ENCODE measurements at places on chromosomes 11 and 22.

DNA sequence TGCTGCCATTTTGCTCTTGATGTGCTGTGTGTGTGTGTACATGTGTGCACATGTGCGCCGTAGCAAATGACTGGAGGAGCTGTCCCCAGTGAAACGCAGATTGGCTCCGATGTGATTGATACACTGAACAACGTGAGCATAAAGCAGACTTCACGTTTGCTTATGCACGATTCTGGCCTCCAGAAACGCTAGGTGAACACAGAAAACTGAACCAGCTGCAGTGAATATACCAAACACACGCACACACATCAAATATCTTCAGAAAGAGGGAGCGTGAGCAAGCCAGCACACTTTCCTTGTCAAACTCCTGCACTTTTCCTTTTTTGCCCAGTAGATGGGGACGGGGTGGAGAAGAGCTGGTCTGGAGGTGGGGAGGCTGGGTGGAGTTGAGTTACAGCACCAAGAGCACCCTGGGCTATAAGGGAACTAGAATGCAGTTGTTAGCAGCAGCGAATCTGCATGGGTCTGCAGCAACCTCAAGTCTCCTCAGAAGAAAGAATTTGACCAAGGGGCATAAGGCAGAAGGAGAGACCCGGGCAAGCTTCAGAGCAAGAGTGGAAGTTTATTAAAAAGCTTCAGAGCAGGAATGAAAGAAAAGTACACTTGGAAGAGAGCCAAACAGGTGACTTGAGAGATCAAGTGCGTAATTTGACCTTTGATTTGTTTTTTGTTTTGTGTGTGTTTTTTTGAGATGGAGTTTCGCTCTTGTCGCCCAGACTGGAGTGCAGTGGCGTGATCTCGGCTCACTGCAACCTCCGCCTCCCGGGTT is 77.8 kb upstream of the CADM1 start:
- no peak for DNase-seq

- DNase-seq = no peak
Measured at GRCh38 chr11:45993531-45994001, 71.1 kb downstream of the LARGE2 start.

DNA sequence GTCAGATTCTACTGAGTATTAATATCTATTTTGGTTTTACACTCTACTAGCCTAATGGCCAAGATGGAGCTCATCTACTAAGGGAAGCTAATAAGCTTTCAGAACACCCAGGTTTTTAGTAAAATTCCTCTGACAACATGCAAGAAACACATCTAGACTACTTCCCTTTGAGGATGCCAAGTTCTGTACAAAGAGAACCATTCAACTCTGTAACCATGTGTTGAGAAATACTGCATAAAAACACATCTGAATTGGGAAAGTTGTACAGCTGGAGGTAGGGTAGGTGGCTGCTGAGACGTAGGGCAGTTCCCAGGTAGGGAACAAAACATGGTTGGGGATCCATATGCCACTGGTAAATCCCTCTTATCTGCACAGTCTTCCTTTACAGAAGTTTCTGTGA is 66.2 kb downstream of the SC5D start:
- DNase-seq = no peak

- DNase-seq = no peak
Measured at GRCh38 chr11:62450543-62451240, 31.9 kb downstream of the SCGB1A1 start.

GRCh38 chr11:7501894-7502293 is 11.9 kb upstream of the PPFIBP2 start:
- no peak for DNase-seq

- DNase-seq = no peak
Measured at GRCh38 chr11:85826116-85826855, 15.3 kb upstream of the SYTL2 start.

- peak; percentile 75 for DNase-seq
Measured at GRCh38 chr11:69157156-69157821, 1.6 kb downstream of the SMIM38 start.

DNA sequence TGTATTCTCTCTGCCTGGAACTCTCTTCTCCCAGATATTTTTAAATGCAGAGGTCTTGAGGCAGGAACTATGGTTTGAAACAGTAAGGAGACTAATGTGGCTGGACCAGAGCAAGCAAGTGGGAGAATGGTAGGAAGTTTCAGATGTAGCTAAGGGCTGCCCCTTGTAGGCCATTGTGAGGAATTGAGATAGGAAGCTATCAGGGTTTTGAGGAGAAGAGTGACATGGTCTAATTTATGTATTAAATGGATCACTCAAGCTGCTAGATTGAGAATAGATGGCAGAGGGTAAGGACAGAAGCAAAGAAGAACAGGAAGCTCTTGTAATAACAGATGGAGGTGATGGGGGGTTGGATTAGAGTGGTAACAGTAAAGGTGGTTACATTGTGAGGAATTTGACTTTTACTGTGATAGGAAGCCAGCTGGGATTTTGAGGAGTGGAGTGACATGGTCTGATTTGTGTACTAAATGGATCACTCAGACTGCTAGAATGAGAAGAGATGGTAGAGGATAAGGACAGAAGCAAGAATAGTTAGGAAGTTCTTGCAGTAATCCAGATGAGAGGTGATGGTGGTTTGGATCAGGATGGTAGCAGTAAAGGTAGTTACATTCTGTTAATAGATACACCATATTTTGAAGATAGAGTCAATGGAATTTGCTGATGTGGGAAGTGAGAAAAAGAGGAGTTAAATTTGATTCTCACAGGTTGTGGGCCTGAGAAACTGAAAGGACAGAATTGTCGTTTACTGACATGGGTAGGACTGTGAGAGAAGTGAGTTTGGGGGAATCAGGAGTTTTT is 63.0 kb downstream of the HIPK3 start:
- no peak for DNase-seq

DNA sequence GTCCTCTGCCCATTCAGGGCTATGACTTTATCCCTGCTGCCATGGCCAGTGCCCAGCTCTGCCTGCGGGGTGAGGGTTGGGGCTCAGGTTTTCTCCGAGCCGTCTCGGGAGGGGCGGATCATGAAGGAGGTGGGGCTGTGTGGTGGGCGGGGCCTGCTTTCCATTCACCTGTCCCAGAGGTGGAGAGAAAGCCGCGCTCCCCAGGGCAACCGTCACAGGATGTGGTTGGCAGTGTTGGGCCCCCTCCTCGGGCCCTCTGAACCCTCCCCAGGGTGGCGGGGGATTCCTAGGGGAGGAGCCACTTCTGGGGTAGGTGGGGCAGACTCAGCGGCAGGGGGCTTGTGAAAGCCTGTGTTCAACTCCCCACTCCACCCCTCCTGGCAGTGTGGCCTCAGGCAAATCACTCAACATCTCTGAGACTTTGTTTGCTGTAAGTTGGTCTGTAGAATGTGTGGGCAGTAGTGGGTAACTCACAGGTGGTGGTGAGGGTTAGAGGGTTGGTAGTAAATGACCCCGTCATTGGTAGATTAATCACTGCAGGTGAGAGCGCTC is 50.3 kb downstream of the CD6 start:
- DNase-seq = no peak

- DNase-seq = peak; percentile 21
Measured at GRCh38 chr22:22720201-22720723, 75.8 kb downstream of the GGTLC2 start.

DNA sequence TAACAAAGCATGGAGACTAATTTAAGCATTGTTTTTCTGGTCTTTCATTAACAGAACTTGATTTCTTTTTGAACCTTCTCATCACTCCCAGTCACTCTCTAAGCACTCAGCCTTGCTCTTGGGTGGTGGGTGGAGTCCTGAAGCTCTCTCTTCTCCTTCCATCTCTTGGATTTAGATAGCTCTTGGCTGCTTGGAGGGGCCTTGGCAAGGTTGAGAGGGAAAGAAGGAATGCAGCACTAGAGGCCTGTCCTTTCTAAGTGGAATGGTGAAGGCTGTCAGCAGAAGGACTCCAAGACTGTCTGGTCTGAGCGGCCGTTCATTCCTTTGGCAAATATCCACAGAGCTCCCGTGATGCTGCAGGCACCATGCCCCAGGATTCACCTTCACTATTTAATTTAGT is 168.6 kb upstream of the E2F8 start:
- DNase-seq = no peak

GRCh38 chr22:49620666-49621065 is 207.0 kb downstream of the BRD1 start:
- no peak for DNase-seq

DNA sequence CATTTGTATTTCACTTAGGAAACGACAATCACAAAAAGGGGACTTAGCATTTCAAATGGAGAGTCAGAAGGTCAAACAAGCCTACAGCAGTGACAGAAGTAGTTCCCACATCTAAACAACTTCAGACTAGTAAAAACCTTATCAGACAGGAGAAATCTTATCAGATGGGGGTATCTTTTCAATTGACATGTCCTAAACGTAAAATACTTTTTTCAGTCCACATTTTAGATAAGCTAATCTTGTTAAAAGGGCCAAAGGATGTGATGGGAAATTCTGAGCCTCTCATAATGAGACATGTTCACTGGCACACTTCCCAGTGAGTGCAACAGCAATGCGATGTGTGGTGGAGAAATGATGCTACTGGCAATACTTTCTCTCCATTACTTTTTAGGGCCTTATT is 2.4 kb downstream of the MAPK1 start:
- no peak for DNase-seq

DNA sequence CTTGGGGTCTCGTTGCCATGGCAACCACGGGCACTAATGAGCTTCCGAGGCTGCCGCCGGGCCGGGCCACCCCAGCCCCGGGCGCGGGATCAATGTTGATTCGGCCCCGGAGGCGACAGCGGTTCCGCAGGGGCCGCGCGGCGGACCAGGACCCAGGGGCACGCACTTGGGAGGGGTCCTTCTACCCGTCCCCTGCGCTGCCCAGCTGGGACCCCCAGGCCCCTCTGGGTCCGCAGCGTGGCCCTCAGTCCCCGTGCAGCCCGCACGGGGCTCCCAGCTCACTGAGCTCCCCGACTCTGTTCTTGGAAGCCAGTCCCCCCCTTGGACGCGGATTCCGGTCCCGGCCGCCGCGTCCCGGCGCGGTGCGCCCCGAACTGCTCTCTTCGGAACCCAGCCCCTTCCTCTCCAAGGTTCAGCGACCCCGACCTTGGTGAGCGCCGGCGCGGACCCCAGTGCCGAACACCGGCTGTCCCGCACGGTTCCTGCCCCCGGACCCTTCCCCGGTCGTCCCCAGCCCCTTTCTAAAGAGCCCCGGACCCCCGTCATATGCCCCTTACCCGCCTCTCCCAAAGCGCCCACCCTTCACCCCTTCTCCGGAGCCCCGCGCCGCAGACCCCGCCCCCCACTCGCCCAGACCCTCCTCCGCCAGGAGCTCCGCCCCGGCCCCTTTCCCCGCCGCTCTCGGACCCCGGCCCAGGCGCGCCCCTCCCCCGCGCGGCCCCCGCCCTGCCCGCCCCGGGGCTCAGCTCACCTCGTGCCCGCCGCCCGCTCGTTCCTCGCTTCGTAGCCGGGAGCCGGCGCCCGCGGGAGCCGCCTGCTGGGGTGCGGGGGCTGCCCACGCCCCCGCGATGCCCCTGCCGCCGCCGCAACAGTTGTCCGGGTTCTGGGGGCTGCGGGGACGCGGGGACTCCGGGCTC is 18.3 kb upstream of the SHISAL1 start:
- no peak for DNase-seq

GRCh38 chr11:20114588-20114987 is 45.7 kb downstream of the DBX1 start:
- DNase-seq = no peak

GRCh38 chr22:31179345-31179744 is 19.4 kb downstream of the RNF185 start:
- no peak for DNase-seq

DNA sequence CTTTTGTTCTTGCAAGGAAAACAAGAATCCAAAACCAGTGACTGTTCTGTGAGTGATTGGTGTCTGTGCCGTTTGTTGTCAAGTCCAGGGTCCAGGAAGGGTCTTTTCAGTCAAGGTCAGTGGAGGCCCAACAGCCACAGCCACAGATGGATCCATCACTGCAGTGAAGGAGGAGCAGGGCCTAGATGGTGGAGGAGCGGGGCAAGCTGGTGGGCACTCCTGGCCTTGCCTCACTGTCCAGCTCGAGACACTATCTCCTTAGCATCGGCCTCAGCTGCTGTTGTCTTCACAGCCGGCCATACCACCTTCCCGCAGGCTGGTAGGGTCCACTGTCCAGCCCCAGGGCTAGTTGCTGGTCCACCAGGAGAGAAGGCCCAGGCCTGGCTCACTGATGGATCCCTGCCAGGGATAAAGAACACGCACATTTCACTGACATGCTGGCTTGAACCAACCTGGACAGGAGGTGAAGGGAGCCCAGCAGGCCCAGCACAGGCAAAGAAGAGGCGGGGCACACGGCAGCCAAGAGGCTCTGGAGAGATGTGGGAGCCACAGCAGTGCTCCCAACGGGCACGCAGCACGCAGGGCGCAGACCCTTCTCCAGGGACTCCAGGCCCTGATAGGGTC is 15.2 kb downstream of the POLR3H start:
- no peak for DNase-seq

- DNase-seq = no peak
Measured at GRCh38 chr11:61545341-61545740, 35.5 kb downstream of the SYT7 start.

GRCh38 chr22:49349181-49349835 is 478.4 kb downstream of the BRD1 start:
- DNase-seq = no peak

- DNase-seq = no peak
Measured at GRCh38 chr11:57356268-57356667, 18.1 kb downstream of the P2RX3 start.

- no peak for DNase-seq
Measured at GRCh38 chr11:74639533-74639932, 47.2 kb downstream of the POLD3 start.

- no peak for DNase-seq
Measured at GRCh38 chr11:88555829-88556202, 218.3 kb upstream of the CTSC start.

- DNase-seq = no peak
Measured at GRCh38 chr11:13289081-13289480, 11.5 kb downstream of the BMAL1 start.

GRCh38 chr22:19234126-19234896 is 55.8 kb upstream of the SLC25A1 start:
- no peak for DNase-seq

DNA sequence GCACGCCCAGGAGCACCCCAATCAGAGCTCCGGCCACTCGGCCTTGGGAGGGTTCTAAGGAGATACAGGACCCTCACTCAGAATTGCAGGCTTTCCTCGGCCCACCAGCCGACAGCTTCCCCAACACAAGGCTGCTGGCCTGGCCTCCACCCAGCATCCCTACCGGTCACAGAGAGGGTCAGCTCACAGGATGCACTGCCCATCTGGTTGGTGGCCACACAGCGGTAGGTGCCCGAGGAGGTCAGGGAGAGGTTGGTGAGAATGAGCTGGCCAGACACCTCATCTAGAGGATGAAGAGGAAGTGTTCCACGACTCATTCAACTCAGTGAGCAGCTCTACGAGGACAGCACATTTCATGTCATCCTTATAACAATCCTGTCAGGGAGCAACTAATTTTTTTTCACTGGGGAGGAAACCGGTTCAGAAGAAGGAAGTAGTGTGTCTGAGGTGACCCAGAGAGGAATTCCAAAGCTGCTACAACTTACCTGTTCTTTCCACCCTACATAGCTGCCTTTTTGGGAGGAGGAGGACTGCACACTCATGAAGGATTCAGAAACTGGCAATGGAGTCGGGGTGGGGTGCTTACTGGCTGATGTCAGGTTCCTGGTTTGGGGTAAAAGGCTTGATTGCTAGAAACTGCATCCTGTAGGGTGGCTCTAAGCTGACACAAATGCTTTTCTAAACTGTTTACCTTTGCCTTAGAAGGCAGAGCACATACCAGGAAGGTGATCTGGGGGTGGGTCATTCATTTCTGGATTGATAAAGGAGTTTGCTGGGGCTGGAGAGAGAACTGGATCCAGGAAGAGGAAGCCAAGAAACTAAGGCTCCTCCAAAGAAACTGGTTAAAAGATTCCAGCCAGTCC is 3.3 kb downstream of the VSIG2 start:
- no peak for DNase-seq
